CD4-positive, alpha-beta T cell treated with Interleukin-6 at 100 ng/mL for 8 hours (primary cell): ENCODE measurements at places on chromosomes 16 and 17.

GRCh38 chr17:47693731-47694580, at the start of gene TBKBP1:
TSS of gene TBKBP1 (plus strand) at chr17:47694161. CDS start at chr17:47696113, 1,952 bp downstream.
- peak; percentile 55 for DNase-seq

GRCh38 chr17:17275971-17276370, 5.1 kb downstream of the COPS3 start:
- no peak for DNase-seq

GRCh38 chr17:53032861-53033271, 789.9 kb upstream of the KIF2B start:
- DNase-seq, result no peak

GRCh38 chr17:20095336-20096080, 86.3 kb downstream of the SPECC1 start:
- DNase-seq, result no peak

DNA sequence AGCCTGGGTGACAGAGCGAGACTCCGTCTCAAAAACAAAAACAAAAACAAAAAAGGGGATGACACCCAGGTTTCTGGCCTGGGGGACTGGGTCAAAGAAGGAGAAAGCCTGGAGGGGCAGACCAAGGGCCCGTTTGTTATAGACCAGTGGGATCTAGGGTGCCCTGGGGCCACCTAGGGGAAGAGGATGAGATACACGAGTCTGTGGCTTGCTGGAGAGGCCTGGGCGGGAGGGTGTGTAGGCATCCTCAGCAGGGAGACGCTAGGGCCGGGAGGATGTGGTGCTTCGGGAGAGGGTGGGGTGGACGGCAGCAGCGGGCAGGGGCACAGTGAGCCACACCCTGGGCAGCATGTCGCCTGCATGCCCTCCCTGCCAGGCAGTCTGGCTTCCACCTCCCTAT, 17.1 kb upstream of the CRK start:
- DNase-seq, result peak; percentile 28

DNA sequence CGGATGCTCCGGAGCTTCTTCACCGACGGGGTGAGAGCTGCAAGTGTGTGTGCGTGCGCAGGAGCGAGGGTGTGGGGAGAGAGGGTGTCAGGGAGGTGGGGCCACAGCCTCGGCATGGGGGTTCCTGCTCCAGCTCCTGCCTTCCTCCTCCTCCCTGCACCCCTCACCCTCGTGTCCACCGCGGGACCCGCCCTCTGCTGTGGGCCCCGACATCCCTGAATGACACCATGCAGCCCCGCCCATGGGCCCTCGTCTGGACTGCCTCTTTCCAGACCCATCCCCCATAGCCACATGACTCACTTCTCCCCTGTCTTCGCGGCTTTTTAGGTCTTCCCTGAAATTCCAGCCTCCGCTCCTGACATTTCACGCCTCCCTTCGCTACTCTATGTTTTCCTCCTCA, 41.6 kb downstream of the ARHGAP23 start:
- DNase-seq, result no peak

GRCh38 chr16:7583396-7583795, 250.8 kb downstream of the RBFOX1 start:
- no peak for DNase-seq

DNA sequence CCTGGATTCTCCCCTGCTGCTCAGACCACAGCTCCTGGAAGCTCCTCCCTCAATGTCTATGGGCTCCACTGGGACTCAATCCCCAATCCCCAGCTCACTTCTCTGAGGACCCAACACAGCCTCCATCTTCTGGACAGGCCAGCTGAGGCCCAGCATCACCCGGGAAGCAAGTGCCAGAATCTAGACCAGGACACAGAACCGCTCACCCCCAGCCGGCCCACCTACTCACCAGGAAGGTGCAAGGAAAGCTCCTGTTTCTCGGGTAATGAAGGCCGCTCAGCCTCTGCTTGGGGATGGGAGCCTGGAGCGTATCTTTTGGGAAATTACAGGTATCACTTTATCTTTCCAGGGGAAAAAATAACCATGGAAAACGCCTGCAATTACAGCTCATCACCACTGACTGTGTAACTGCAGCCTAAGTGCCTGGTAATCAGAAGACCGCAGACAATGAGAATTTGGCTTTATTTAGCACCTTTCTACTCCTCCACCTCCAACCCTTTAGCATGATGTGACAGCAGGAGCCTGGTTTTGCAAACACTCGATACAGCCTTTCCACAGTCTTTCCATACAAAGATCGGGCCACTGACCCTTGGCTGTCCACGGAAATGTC, 49.6 kb upstream of the RPL38 start:
- no peak for DNase-seq

DNA sequence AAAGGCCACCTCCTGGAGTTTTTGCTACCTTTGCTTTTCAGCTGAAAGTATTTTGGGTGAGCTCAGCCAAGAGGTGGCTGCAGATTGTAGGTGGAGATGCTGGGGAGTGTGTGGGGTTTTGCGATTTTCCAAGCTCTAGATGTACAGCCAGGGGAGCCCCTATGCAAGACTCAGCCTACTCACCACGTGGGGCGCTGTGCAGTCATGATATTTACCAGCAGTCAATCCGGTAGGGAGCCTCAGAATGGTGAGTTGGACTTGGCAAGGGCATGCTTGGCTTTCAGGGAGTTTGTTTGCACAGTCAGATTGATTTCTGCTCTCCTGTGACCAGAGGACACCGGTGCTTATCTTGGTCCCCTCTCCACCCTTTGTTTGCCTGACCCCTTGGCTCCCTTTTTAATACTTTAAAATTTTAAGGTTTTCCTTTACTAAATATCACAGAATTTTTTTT, 175.3 kb downstream of the UTP18 start:
- DNase-seq, result peak; percentile 47

DNA sequence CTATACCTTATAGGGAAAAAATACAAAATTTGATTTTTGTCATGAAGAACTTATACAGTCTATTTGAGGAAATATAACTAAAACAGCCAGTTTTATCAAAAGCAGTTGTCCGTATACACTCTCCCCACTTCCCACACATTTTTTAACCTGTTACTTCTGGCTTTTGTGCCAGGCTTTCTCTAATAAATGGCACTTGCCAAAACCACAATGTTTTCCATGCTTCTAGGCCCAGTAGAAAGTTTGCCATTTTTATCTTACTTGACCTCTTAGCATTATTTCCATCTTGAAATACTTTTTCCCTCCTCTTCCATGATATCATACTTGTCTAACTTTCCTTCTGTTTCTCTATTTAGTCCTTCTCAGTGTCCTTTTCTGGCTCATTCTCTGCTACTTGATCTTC, 38.8 kb downstream of the EFCAB5 start:
- no peak for DNase-seq

GRCh38 chr17:38538906-38539305, 66.8 kb downstream of the SRCIN1 start:
- no peak for DNase-seq

- no peak for DNase-seq
These were observed 2.7 kb downstream of the TLCD1 start for GRCh38 chr17:28723159-28723835.

GRCh38 chr16:3007957-3008689, 4.6 kb upstream of the CLDN9 start:
- no peak for DNase-seq

- DNase-seq, result no peak
These were observed 201.1 kb upstream of the CDH13 start for GRCh38 chr16:82425661-82426060.

- DNase-seq, result no peak
These were observed 52.9 kb downstream of the SNX11 start for GRCh38 chr17:48160177-48161081.

- no peak for DNase-seq
These were observed 131.9 kb downstream of the C16orf95 start for GRCh38 chr16:87185308-87185707.

GRCh38 chr17:78538033-78538776, 39.0 kb downstream of the DNAH17 start:
- DNase-seq, result no peak

- peak; percentile 100 for DNase-seq
These were observed at the start of the genes RETREG3 and TUBG1 for GRCh38 chr17:42609182-42609813. TSS of gene RETREG3 (minus strand) at chr17:42609374. CDS start at chr17:42609324, 50 bp downstream. TSS of gene TUBG1 (plus strand) at chr17:42609683. CDS start at chr17:42609738, 55 bp downstream.
